G401 (cell line): ENCODE measurements at places on chromosomes 5 and 9.

- peak; percentile 89 for DNase-seq
These were observed 1.0 kb downstream of the NREP start for GRCh38 chr5:111755942-111756381.

- DNase-seq = no peak
These were observed 9.8 kb downstream of the DOCK2 start for GRCh38 chr5:169646856-169647255.

- DNase-seq = peak; percentile 68
These were observed 1.9 kb downstream of the ANKH start for GRCh38 chr5:14869668-14870164.

GRCh38 chr5:98827161-98827560 is 53.7 kb downstream of the RGMB start:
- peak; percentile 52 for DNase-seq

DNA sequence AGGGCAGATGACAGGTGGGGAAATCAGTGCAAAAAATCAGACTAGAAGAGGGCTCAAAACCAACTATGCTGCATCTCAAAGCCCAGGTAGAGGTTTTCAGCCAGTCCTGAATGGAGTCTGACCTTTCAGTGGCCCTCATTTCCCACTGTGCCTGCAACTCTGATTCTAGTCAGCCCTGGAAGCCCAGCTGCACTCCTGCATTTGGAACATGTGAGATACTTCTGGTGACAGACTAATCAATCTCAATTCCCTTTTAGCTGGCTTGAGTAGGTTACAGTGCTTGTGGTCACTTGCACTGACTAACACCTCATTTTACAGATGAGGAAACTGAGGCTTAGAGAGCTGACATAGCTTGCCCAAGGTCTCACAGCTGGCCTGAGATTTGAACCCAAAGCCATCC is 7.9 kb upstream of the ACSL6 start:
- no peak for DNase-seq

DNA sequence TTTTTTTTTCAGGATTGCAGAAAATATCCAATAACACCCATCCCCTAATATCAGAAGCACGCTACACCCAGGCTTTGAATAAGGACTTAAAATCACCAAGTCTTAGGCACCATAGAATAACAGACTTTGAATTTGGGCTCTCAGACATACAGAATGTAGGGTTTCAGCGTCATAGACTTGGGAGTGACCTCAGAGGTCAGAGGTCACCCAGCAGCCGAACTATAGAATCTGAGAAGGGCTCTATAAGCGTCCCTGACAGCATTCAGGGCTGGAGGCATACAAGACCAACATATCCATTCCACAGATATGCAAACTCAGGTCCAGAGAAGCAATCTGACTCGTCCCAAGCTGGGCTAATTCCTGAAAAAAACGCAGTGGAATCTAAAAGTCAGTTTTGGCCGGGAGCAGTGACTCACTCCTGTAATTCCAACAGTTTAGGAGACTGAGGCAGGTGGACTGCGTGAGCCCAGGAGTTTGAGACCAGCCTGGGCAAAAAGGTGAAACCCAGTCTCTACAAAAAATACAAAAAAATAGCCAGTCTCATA is 34.7 kb downstream of the SLC6A7 start:
- DNase-seq = no peak

- DNase-seq = no peak
These were observed 35.4 kb downstream of the OSTF1 start for GRCh38 chr9:75123696-75124095.

- no peak for DNase-seq
These were observed 8.7 kb upstream of the TMEM141 start for GRCh38 chr9:136782452-136782851.

DNA sequence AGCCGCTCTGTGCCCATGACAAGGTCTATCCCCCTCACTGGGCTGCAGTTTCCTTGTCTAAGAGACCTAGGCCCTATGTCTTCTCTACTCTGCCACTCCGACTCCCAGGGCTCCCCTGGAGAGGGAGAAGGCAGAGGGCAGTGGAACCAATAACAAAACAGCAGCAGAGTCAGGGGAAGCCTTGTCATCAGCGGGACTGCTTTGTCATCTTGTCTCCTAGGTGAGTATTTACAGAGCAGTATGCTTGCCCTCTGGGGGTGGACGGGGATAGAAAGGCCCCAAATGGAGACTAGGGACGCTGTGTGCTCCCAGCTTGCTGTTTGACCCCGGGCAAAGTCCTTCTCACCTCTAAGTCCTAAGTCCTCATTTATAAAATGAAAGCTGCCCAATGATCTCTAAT is 318.5 kb downstream of the CDK5RAP2 start:
- no peak for DNase-seq

GRCh38 chr5:158462349-158463114 is 603.6 kb upstream of the CLINT1 start:
- no peak for DNase-seq

DNA sequence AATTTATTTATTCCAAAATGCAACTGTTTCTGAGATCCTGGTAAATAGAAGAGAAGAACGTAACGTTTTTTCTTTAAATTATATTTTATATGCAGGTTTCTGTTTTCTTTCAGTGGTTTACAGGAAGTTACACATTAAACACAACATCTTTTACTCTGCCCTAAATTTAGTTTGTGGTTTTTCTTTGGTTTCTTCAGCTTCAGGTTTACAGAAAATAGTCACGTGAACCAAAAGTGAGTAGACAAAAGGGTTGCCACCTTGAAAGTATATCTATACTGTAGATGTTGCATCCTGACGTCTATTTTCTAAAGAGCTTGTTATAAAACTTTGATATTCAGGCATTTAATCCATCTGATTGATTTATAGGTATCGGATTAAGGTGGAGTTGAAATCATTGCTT is 1236.6 kb downstream of the MAT2B start:
- DNase-seq = no peak
